Stimulated activated CD8-positive, alpha-beta memory T cell treated with anti-CD3 and anti-CD28 coated beads, Interleukin-4, amount 100 ng/mL, for 48 hours (primary cell): ENCODE measurements at places on chromosomes 7 and 10.

DNA sequence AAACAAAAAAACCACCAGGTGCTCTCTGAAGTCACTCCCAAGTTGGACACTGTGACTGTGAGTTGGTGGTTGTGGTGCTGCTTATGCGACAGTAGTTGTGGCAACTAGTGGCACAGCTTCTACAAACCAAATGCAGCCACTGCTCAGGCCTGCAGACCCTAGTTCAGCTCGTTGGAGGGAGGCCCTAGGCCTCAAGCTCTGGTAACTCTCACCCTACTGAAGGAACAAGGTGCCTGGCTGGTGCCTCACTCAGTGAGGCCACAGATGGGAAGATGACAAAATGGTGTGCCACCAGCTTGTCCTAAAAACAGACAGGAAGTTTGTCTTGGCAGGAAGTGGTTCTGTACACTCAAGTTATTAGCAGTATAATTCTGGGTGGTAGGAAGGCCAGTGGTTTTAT lies 45.3 kb upstream of the RAPGEF5 start:
- no peak for DNase-seq

- no peak for DNase-seq
These were observed 152.0 kb downstream of the ZNF22 start for GRCh38 chr10:45152726-45153125.

DNA sequence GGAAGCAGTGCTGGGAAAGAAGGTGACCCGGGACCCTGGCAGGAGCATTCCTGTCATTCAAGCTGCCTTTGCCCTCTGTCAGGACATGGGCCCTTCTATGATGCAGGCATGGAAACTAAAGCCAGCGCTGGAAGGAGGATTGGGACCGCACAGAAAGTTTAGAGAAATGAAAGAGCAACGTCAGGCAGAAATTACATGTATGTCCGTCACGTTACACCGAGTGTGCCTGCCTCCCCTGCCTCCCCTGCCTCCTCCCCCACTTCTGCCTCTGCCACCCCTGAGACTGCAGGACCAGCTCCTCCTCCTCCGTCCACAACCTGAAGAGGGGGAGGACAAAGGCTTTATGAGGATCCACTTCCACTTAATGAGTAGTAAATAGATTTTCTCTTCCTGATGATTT lies 13.9 kb upstream of the PWWP2B start:
- DNase-seq, result no peak

DNA sequence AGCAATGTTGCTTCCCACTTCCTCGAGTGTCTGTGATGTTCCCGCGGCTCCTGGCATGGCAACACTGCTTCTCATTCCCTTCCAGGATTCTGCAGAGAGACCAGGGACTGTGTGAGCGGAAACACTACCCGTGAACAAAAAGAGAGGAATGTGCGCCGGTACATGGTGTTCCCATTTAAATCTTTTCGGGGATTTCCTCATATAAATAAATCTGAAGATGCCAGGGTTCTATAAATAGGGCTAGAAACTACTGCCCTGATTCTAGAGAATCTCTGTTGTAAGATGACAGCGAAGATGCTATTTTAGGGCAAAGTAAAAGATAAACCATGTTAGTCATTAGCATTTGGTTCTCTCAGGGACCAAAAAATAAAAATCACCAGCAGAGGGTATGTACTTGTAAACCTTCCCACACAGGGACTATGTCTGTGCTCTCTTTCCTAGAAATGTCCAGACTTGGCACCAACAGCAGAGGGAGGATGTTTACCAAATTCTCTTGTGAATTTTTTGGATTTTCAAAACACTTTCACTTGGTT lies 92.2 kb upstream of the DDC start:
- DNase-seq, result no peak

DNA sequence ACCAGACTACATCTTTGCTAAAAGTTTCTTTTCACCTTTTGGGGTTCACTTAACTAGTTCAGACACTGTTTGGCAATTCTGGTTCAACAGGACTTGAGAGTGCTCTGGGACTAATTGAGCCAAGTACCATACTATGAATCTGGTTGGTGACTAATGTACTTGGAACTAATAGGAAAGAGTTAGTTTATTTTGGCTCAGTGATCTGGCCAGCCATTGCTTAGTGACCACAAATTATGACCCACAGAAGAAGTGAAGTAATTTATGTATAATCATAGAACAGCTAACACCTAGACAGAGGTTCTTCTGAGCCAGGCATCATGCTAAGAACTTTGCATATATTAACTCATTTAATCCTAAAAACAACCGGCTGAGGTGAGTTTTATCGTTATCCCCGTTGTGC lies 126.5 kb upstream of the JCAD start:
- DNase-seq, result no peak

DNA sequence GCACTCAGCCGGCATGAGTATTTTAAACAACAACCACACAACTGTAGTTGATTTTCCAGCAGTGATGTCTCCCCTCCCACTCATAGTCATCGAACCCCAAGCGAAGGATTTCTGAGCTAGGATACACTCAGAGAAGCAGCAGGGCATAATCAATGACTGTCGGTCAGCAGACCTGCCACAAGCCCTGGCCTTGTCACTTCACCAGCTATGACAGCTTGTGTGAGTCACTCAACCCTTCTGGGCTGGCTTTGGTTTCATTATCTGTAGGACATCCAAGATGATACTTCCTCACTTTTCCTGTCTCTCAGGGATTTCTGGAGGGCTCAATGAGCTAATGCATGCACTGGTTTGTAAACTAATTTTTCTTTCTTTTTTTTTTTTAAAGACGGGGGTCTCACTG lies 22.0 kb upstream of the UBE3C start:
- no peak for DNase-seq

DNA sequence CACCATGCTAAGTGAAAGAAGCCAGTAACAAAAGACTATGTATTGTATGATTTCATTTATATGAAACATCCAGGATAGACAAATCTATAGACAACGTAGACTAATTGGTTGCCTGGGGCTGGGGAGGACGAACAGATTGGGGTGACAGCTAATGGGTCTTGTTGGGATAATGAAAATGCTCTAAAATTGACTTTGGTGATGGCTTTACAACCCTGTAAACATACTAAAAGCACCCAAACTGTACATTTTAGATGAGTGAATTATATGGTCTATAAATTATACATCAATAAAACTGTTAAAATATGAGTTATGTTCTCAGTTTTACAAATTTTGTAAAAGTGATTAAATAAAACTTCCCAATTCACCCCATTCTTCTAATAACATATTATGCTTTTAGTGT lies 261.5 kb downstream of the ELMO1 start:
- no peak for DNase-seq

- DNase-seq, result no peak
These were observed 352.6 kb downstream of the ADRA2A start for GRCh38 chr10:111429288-111430028.

DNA sequence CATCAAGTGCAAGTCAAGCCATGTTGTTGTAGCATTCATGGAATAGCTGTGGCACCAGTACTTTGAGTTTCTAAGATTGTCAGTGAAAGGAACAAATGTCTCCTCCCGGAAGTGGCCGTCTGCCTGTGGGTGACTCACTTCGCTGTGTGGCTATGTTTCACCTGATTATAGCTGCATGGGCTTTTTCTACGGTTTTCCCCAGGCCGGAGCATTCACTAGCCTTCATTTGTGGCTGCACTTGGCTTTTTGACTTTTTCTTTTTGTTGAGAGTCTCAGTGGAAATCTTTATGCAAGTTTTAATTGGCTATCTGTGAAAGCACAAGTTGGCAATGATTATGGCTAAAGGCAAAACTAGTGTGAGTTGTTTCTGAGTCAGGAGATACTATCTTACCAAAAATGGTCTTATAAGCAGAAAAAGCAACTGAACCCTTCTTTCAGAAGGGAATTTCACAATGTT lies 35.0 kb downstream of the SRI start:
- DNase-seq, result peak; percentile 28
